ENCODE measurements at places on chromosomes 2 and 18.

GRCh38 chr18:21194871-21195771 is 46.9 kb upstream of the GREB1L start:
- DNase-seq = no peak

DNA sequence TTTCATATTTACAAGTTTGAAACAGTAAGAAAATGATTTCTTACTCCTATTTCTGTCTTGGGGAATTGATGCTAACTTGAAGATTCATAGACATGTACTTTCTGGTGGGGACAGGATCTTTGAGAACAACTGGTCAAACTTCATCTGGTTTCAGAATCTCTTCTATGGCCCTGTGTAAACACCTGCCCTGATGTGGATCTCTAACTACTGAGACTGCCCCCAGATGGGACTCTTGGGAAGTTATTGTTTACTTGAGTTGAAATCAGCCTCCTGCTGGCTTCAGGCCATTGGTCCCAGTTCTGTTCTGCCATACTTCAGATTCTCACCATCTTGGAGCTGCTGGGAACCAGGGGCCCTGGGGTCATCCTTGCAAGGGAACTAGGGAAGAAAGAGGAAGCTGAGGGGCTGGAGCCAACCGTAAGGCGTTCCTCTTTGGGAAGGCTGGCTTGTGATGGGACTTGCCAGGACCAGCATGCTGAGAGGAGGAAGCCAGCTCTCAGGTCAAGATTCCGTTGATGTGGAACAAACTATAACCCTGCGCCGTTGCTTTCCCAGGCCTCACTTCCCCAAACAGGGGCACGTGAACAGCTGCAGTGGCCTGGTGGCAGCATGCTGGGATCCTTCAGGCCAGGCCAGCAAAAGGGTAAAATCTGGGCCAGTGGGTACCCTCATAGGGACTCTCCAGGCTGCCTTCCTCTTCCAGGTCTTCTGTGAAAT is 135.5 kb upstream of the CXCR4 start:
- DNase-seq = no peak

- no peak for DNase-seq
These were observed 317.6 kb downstream of the TNS1 start for GRCh38 chr2:217685255-217685605.

DNA sequence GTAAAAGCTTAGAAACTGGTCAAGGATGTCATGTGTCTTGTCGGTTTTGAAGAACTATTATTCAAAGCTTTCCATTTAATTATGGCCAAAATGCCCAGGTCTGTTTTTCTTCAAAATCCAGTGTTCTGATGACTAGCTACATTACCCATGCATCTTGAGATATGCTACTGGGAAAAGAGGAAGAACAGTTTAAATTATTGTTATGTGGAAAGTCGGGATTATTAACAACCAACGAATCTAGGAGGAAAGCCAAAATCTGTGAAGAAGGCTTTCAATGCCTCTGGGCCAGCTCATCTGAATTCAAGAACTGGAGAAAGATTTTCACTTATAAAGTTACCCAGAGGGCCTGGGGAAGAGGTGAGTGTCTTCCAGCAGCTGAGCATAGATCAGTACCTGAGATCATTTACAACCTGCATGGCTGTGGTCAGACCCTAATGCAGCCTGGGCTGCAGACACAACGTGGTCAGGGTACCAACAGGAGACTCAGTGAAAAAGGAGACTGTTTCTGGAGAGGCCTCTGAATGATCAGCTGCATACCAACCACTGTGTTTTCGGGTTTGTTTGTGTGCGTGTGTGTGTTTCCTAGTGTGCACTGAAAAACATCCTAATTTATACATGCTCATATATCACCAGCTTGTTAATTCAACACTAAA is 308.5 kb downstream of the NRXN1 start:
- DNase-seq = no peak

GRCh38 chr2:9234680-9235146 is 28.1 kb downstream of the ASAP2 start:
- DNase-seq = no peak

DNA sequence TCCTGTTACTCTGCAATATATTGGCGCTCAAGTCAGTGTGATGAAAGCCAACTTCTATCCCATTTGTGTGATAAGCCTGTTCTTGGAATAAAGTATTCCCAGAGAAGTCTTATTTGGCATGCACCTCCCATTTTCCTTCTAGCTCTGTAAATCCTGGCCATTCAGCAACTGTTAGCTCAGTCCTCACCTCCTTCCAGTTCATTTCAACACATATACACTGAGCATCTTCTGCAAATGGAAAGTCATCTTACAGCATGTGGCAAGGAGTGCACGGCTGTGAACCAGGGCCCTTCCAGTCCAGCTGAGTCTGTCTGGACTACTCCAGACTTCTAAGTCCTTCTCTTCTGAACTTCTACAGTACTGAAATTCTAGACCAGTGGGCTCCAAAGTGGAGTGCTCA is 53.1 kb downstream of the SPATS2L start:
- no peak for DNase-seq

GRCh38 chr2:56565143-56565542 is 381.4 kb downstream of the CCDC85A start:
- no peak for DNase-seq

DNA sequence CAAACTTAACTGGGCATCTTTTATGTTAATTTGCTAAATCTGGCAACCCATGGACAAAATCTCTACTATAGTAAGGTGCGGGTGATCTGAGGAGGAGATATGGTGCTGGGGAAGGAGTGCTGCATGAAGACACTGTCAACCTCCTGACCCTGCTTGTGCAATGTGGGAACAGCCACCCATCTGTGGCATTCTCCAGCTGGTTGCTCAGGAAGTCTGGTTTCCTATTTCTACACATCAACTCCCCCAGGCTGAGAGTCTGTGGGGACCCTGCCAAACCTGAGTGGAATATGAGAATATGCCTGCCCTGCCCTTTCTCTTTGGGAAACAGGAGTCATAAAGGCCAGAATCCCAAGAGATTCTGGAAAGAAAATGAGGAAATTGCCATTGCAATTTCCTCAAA is 60.1 kb upstream of the PAX3 start:
- DNase-seq = no peak

GRCh38 chr2:153291718-153292117 is 186.8 kb downstream of the RPRM start:
- DNase-seq = no peak

GRCh38 chr2:134819334-134819733 is 19.1 kb upstream of the ACMSD start:
- DNase-seq = no peak

DNA sequence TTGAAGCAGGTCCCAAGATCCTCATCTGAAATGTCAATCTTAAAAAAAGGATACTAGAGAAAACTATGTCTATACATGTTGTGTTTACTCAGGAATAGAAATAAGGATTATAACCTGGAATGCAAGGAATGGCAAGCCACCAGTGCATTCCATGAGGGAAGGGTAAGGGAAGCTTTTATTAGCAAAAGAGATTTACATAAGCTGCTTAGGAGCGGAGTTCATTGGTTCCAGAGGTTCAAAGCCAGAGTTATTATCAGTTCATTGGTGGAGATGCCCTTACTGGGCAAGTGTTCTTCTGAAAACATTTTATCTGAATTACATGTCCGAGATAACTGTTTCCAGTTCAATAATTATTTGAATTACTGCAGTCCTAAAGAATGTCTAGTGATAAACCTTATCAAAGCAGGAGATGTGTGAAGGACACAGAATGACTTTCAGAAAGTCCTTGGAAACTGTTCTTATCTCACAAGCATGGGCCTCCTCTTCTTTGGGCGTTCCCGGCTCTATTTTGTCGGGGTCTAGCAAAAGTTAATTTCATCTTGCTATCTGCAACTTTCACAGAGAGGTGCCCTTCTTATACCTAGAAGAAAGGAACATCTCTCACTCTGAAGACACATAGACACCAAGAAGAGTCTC is 23.5 kb downstream of the COMMD1 start:
- no peak for DNase-seq

DNA sequence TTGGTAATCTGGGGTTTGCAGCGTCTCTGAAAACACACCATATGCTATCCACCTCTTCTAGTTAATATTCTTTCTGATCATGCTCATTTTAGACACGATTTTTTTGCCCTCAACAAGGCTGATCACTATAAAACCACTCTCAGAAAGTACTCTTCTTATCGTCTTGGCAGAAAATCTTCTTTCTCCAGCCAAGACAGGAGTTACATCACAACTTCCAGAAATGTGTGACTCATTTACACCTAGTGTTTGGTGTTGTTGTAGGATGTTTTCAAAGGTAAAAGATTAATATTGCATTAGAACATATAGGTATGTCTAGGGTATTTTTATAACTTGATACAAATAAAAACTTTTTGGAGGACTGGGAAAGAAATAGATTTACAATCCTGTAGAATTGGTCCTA is 138.5 kb upstream of the NETO1 start:
- no peak for DNase-seq
